ENCODE measurements at places on chromosomes 6 and 20.

DNA sequence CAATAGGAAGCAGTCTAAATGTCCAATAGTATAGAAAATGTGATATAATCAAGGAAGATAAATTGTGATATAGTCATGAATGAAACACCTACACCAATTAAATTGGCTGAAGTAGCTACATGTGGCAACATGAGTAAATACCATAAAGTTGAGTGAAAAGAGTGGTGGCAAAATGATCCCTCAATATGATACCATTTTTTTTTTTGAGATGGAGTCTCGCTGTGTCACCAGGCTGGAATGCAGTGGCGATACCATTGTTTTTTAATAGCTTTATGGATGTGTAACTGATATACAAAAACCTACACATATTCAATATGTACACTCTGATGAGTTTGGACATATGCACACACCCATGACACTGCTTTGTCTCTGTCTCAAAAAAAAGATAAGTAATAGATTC is 20.9 kb upstream of the ILRUN start:
- DNase-seq, result no peak

DNA sequence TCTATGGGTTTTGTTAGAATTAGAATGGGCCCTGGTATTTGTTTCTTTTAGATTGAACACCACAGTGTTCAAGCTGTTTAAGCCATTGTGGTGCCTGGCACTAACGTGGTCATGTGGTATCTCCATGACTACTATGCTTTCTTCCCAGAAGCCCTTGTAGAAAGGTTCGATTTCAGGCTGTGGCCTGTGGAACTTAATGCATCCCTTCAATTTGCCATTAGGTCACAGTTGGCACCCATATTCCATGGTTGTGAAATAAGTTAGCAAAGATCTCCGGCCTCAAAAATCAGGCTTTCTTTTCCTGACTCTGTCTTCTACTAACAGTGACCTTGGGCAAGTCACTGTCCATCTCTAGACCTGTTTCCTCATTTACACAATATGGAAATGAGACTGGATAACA is 31.3 kb upstream of the AAR2 start:
- DNase-seq, result no peak

DNA sequence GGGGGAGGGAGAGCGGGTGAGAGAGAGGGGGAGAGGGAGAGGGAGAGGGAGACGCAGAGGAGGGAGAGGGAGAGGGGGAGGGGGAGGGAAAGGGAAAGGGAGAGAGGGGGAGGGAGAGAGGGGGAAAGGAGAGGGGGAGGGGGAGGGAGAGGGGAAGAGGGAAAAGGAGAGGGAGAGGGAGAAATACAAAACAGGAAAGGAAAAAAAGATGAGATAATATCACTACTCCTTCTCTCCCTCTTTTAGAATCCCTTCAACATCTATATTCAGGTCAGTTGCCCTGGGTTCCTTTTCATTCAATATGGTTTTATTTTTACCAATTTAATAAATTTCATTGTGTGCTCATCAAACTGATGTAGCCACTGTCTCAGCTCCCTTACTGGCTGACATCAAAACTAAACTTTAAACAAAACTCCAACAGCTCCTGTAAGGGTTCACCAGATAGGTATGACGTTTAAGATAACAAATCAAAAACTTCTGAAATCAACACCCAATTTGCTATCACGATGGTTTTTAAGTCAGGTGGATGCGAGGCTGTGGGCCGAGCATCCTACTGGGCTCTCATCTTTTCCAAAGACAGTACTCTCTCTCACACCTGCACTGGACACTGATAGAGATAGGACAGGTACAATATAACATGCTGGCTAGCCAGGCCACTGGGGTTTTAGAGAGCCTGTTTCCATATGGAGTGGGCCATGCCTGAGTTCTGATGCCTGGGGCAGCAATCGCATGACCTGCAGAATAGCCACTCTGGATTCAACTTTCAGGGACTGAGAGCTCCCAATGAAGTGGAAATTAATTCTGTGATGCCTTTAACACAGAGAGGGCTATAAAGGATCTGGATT is 99.5 kb downstream of the FYN start:
- DNase-seq, result no peak

DNA sequence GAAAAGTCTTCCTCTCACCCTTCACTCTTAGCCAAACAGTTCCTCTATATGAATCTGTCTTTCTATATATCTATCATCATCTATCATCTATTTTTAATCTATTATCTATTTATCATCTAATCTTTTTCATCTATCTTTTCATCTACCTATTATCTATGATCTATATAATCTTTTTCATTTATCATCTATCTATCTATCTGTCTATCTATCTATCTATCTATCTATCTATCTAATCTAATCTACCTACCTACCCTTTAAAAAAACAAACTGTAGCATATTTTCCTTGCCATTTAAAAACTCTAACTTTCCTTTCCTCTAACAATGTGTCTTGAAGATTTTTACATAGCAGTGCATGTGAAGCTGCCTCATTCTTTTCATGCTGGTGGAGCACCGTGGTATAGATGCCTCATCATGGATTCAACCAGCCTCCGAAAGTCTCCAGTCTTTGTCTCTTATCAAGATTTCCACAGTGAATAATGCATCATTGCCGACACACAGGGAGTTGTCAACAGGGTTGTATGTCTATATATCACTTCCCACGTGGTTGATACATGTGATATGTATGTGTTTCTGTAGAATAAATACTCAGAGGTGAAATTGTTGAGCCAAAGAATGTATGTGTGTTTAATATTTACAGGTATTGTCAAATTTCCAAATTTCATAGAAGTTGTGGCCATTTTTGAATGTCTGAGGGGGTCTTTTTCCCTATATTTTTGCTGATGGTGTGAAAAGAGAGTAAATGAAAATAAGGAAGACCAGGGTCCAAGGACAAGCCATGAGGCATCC is 51.3 kb downstream of the VEGFA start:
- DNase-seq, result no peak

DNA sequence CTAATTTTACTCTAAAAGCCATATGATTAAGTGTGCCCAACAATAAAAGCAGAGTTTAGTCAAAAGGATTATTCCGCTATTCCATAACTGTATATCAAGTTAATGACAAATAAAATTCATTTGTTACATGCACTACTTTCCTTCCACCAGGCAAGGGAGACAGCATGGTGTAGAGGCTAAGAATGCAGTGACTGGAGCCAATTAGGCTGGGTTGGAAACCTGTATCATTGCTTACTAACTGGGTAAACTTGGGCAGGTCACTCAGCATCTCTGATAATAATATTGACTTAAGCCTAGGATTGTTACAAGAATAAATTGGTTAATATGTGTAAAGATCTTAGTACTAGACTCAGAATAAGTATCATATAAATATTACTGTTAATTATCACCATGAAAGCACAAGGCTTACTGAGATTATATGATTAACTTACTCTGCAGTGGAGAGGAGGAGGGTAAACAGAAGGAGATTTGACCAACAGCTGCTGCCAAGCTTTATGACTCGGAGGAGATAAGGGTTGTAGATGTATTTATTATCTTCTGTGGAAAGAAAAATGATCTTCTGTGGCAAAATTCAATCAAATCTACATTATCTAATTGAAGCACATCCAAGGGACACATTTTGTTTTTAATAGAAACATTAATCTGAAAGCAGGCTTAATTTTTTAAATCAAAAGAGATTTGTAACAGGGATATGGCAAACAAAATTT is 1459.9 kb downstream of the GRIK2 start:
- no peak for DNase-seq

GRCh38 chr20:43550456-43550855 is 8.4 kb upstream of the SGK2 start:
- DNase-seq, result no peak

DNA sequence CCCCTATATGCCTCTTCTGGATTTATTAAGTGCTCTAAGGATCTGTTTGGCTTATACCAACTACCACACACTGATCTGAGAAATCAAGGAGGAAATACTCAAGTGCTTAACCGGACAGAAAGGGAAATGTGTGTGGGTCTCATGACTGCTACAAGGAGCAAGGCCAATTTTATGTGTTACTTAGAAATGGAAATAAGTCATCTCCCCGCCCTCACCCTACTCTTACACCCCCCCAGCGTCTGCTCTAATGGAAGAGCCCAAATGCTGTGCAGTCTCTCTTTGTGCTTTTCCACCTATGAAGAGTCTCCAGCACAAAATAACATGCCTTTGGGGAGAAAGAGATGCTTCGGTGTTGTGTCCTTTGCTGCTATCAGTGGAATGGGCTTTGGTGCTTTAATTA is 428.8 kb upstream of the ARID1B start:
- no peak for DNase-seq

DNA sequence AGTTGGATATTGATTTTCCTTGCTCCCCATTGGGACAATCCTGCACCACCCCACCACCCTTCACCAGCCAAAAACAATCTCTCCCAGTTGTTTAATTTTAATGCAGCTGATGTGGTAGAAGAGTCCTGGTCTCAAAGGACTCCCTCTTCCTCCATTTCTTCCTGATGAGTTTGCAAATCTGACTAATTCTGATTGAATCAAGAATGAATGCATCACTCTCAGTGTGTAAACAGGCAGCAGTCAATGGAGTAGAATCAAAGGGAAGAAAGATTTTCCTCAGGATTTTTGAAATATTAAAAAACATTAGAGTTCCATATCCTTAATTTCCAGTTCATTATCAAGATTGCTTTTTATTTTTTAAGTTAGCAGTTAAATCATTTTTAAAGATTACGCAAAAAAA is 54.0 kb downstream of the PLG start:
- DNase-seq, result no peak

- DNase-seq, result no peak
These were observed 512.6 kb downstream of the LMBRD1 start for GRCh38 chr6:69284176-69284730.

DNA sequence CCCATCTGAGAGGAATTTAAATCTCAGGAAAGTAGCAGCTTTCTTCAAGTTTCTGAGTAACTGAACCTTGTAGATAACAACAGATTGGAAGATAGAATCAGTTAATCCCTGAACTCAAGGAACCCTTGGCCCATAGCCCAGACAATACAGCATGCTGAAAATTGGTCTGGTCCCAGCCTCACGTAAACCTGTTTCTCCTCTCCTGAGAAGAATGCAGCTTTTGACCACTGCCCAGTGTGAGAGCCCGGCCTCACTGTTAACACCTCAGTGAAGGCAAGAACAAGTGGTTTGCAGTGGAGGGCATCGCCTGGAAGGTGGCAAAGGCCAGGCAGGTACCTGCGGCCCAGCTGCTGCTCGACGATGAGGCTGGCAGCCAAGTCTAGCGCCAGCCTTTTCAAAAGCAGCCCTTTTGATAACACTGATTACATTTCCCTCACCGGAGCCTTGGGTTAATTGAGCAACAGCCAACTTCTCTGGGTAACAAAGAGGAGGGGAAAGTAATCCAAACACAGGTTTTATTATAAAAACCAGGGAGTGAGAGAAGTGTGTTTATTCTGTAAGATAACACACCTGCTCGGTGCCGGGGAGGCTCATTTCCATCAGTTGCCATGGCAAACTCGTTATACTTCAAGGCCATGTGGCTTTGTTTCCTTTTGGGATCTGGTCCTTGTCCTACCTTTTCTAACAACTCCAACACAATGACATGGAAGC is 54.0 kb downstream of the TRAF3IP2 start:
- no peak for DNase-seq

- DNase-seq, result no peak
These were observed 51.3 kb upstream of the THEMIS start for GRCh38 chr6:127952176-127952575.

GRCh38 chr6:143337201-143337949 is 113.1 kb downstream of the ADAT2 start:
- DNase-seq, result peak; percentile 31

DNA sequence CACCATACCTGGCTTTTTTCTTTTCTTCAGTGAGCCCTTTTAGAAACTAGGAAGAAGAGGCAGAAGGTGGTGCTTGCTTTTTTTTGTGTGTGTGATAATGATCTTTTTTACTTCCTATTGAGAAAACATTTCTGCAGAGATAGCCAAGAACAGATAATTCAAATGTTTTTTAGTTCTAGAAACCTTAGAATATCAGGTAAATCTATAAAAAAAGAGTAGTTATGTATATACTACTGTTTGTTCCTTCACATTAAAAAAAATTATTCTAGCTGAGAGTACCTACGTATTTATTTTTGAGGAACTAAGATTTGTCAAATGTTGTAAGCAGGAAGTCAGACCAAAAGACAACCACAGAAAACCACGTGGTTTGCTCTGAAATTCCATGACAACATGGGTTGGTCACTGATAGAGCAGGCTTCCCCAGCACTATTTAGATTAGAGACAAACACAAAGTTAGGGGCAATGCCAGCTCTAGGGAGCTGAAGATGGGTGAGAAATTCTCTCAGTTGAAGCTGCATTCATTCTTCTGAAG is 12.8 kb downstream of the STK4 start:
- DNase-seq, result peak; percentile 57

- DNase-seq, result no peak
These were observed 39.0 kb downstream of the STX11 start for GRCh38 chr6:144189351-144189750.

DNA sequence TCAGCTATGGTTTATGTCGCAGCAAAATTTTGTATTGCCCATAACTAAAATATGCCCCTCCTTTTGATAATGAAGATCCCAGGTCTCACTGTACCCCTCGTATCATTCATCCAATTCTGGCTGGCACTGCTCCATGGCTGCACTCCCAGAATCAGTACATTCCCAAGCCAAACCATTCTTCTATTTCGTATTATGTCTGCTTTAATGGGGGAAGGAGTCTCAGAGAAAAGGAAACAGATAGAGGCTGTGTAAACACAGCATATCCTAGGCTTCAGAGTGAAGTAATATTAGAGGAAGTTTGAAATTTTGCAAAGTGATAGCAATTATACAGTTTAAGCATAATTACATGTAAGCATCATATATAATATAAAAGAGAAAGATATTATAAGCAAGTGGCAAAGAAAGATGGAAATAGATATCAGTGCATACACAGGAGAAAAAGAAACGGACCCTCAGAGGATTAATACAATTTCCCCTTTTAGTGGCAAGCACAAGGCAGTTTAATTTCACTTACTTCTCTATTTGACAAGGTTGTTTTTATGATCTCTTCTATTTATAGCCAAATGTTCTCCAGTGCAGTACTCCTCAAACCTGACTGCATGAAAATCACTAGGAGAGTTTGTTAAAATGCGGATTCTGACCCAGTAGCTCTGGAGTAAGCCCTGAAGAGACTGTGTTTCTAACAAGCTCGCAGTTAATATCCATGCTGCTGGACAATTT is 56.5 kb upstream of the TENT5A start:
- DNase-seq, result no peak

GRCh38 chr6:93721386-93722048 is 302.2 kb upstream of the EPHA7 start:
- DNase-seq, result no peak
